ENCODE measurements at places on chromosomes 6 and 20. TPM values are rescaled to one million over a fixed set of nuclear protein-coding genes. Genes with fewer than 3 reads are reported as not detected.

Gene SMOC2
- not detected for total RNA-seq

Gene WFDC12
- not detected for total RNA-seq

Gene IP6K3
- not detected for total RNA-seq

Gene SLC17A1
- total RNA-seq = 0.19 TPM

Gene TBX18
- total RNA-seq = not detected

Gene FAM229B
- 1.9 TPM for total RNA-seq

- H3K4me3 ChIP-seq = no peak overlapping the region
- H3K27ac ChIP-seq = no peak overlapping the region
- peaks cover 25% of the 10 kb centered on the region for H3K36me3 ChIP-seq
- DNase-seq = no peak
- peaks cover 24% of the 10 kb centered on the region for H3K4me1 ChIP-seq
Measured at GRCh38 chr6:43683708-43684455, 3.7 kb downstream of the MRPS18A start.

GRCh38 chr6:148907573-148907972 is 160.7 kb downstream of the UST start:
- H3K27ac ChIP-seq = no peak overlapping the region
- H3K36me3 ChIP-seq = no peaks in the 10 kb centered on the region
- H3K27me3 ChIP-seq = no peaks in the 10 kb centered on the region
- H3K4me1 ChIP-seq = no peaks in the 10 kb centered on the region
- no peak for DNase-seq

GRCh38 chr6:41066867-41067304 is 5.3 kb downstream of the OARD1 start:
- H3K4me1 ChIP-seq = peaks cover 15% of the 10 kb centered on the region
- no peak overlapping the region for H3K4me3 ChIP-seq
- no peaks in the 10 kb centered on the region for H3K27me3 ChIP-seq
- H3K27ac ChIP-seq = no peak overlapping the region
- peaks cover 32% of the 10 kb centered on the region for H3K36me3 ChIP-seq
- peak; percentile 56 for DNase-seq

DNA sequence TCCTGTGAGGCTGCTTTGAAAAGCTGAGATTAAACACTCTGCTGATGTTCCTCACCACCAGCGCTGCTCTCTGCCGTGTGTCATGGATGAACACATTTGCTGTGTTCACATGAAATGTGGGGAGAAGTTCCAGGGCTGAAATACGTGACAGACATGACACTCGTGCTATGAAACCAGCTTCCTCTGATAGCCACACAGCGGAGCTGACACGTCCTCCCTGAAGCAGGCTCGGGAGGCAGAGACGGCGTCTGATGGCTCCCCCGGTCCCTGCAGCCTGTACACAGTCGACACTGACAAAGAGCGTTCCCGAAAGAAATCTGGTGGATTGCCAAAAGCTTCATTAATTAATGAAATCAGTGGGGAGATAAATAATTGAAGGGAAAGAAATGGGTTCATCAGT is 17.5 kb downstream of the AGPAT4 start:
- DNase-seq = no peak
- H3K4me3 ChIP-seq = no peak overlapping the region
- H3K36me3 ChIP-seq = no peaks in the 10 kb centered on the region

GRCh38 chr20:1711826-1712601 is 54.4 kb upstream of the SIRPG start:
- H3K27ac ChIP-seq = no peak overlapping the region
- no peaks in the 10 kb centered on the region for H3K36me3 ChIP-seq
- H3K4me1 ChIP-seq = peaks cover 12% of the 10 kb centered on the region
- H3K4me3 ChIP-seq = no peak overlapping the region

DNA sequence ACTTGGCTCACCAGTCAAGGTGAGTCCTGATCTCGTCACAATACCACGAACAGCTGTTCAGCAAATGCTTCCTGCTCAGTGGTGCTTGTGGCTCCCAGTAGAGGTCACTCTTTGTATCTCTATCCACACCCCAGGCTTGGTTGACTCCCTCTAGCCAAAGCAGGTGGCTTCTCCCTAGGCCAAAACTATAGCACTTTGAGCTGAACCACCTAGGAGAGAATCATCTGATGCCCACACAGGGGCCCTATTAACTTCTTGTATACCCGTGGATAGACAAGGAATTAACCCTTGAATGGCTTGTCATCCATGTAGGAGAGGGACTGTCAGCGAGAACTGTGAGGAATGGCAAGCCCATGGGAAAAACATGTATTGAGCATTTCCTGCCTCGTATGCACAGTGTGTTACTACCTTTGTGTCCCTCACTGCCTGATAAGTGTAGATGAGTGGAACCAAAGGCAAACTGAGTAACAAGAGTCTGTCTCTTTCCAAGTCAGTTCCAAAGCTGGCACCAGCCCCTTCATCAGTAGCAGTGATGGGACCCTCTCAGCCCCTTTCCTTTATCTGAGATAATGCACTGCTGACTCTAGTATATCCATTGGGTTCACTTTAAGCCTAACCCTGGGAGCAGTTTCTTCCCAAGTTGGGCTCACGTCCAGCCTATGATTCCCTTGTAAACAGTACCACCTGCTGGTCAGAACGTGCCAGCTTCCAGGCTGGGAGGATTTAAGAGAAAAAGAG is 42.5 kb downstream of the EIF2S2 start:
- peaks cover 25% of the 10 kb centered on the region for H3K36me3 ChIP-seq
- peaks cover 17% of the 10 kb centered on the region for H3K4me1 ChIP-seq
- no peak overlapping the region for H3K27ac ChIP-seq
- no peak overlapping the region for H3K4me3 ChIP-seq

DNA sequence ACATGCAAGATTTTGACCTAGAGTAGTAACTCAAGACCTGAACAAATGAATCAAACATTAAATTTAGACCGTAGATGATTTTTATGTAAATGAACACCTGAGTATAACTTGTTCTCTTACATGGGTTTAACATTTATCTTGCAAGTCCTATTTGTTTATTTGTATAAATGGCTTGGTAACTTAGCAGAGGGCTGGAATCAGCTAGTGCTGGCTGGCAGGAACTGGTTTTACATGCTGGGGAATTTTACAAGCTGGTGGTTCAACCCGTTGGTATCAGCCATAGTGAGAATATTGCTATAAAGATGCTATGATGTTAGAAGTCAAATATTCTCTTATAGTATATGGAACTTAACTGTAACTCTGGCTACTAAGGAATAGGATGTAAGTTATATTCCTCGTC is 8.9 kb downstream of the SLC22A2 start:
- H3K4me3 ChIP-seq = no peak overlapping the region
- H3K36me3 ChIP-seq = no peaks in the 10 kb centered on the region
- no peaks in the 10 kb centered on the region for H3K4me1 ChIP-seq
- no peak for DNase-seq
- no peak overlapping the region for H3K27ac ChIP-seq

DNA sequence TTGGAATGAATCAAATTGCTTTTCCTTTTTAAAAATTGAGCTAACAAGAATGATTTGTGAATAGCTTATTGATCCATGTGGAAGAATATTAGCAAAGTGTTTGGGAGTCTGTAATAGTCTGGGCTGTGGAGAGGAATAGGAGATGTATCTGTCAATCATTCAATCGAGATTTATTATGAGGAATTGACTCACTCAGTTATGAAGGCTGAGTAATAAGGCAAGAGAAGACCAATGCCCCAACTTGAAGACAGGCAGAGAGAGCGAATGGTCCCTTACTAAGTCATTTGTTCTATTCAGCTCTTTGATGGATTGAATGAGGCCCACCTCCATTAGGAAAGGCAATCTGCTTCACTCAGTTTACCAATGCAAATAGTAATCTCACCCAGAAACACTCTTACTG is 403.0 kb downstream of the CD83 start:
- no peaks in the 10 kb centered on the region for H3K36me3 ChIP-seq
- H3K27me3 ChIP-seq = no peaks in the 10 kb centered on the region
- no peak overlapping the region for H3K4me3 ChIP-seq
- DNase-seq = no peak

- no peaks in the 10 kb centered on the region for H3K36me3 ChIP-seq
- no peaks in the 10 kb centered on the region for H3K27me3 ChIP-seq
- DNase-seq = no peak
- H3K4me3 ChIP-seq = no peak overlapping the region
- no peak overlapping the region for H3K27ac ChIP-seq
Measured at GRCh38 chr20:20412750-20413149, 44.8 kb downstream of the INSM1 start.

- H3K27ac ChIP-seq = no peak overlapping the region
- no peak for DNase-seq
- no peaks in the 10 kb centered on the region for H3K27me3 ChIP-seq
- H3K4me1 ChIP-seq = peaks cover 56% of the 10 kb centered on the region
Measured at GRCh38 chr6:111995404-111995803, 58.5 kb upstream of the CCN6 start.

DNA sequence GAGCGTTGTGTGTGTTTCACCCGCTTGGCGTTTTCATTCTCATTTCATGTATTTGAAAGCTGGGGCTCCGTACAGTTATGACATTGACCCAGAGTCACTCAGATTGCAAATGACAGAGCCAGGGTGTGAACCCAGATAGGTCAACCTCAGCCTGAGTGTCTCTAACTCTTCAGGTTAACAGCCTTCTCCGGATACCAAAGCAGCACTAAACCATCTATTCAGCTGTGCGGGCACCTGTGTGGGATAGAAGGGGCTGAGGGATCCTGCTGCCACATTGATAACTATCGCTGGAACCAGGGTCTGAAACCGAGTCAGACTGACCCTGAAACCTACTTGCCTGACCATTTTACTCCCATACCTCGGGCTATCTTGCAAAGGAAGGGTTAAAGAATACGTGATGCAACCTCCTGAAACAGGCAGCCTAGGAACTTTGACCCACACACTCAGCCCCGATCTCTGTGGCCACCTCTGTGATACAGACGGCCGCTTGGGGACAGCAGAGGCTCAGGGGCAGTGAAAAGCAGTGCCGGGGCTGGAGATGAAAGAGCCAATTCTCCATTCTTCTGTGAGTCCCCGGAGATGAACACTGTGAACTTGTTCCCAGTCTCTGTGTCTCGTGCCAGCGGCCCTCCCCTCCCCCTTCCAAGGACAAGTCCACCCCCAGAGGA is 233.5 kb upstream of the QKI start:
- no peak overlapping the region for H3K4me3 ChIP-seq
- H3K36me3 ChIP-seq = no peaks in the 10 kb centered on the region
- H3K27ac ChIP-seq = no peak overlapping the region
- DNase-seq = no peak
- no peaks in the 10 kb centered on the region for H3K27me3 ChIP-seq

DNA sequence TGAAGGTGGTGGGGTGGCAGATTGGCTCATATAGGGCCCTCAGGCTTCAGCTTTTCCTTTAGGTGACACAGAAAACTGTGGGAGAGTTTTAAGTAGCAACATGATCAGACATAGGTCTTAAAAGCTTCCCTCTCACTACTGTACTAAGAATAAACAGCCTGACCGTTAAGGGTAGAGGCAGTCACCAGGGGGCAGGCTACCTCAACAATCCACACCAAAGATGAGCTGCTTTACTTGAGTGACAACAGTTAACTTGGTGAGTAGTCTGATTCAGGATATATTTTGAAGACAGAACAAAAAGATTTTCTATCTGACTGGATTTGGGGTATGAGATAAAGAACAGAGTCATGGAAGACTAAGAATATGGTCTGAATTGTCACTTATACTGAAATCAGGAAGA is 193.1 kb upstream of the SHLD1 start:
- H3K36me3 ChIP-seq = peaks cover 49% of the 10 kb centered on the region
- DNase-seq = peak; percentile 24
- no peaks in the 10 kb centered on the region for H3K4me1 ChIP-seq
- H3K27me3 ChIP-seq = no peaks in the 10 kb centered on the region

- H3K27me3 ChIP-seq = no peaks in the 10 kb centered on the region
- H3K36me3 ChIP-seq = no peaks in the 10 kb centered on the region
- DNase-seq = no peak
- H3K4me3 ChIP-seq = no peak overlapping the region
- no peaks in the 10 kb centered on the region for H3K4me1 ChIP-seq
Measured at GRCh38 chr6:2820415-2820814, 21.2 kb downstream of the SERPINB1 start.

GRCh38 chr20:48411245-48411644 is 416.6 kb downstream of the PREX1 start:
- no peaks in the 10 kb centered on the region for H3K4me1 ChIP-seq
- H3K36me3 ChIP-seq = no peaks in the 10 kb centered on the region
- DNase-seq = no peak
- peaks cover 4% of the 10 kb centered on the region for H3K27me3 ChIP-seq
- H3K4me3 ChIP-seq = no peak overlapping the region
- no peak overlapping the region for H3K27ac ChIP-seq

DNA sequence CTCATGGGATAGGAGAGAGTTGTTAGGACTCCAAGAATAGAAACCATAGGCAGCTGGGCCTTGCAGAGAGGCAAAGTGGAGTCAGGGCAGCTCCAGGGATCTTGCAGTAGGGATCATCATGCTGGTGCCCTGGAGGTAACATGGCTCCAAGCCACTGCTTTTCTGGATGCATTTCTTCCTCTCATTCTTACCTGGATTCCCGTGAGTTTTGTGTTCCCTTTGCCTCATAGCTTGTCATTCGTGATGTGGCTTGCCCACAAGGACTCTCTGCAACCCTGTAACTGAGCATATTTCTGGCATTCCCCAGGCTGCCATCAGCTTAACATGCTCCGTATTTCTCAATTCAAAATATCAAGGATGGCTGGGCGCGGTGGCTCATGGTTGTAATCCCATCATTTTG is 5.3 kb downstream of the NHLRC1 start:
- DNase-seq = no peak
- no peak overlapping the region for H3K27ac ChIP-seq
- peaks cover 12% of the 10 kb centered on the region for H3K4me1 ChIP-seq
- peaks cover 4% of the 10 kb centered on the region for H3K27me3 ChIP-seq

- H3K4me3 ChIP-seq = no peak overlapping the region
- no peaks in the 10 kb centered on the region for H3K27me3 ChIP-seq
- no peak for DNase-seq
Measured at GRCh38 chr20:42204109-42204660, 586.0 kb upstream of the CHD6 start.

- H3K4me3 ChIP-seq = peak overlapping the region; percentile 70
- peak overlapping the region; percentile 77 for H3K27ac ChIP-seq
- no peaks in the 10 kb centered on the region for H3K36me3 ChIP-seq
- peak; percentile 58 for DNase-seq
- peaks cover 45% of the 10 kb centered on the region for H3K4me1 ChIP-seq
Measured at GRCh38 chr6:163415620-163416556, 1.4 kb downstream of the QKI start.

DNA sequence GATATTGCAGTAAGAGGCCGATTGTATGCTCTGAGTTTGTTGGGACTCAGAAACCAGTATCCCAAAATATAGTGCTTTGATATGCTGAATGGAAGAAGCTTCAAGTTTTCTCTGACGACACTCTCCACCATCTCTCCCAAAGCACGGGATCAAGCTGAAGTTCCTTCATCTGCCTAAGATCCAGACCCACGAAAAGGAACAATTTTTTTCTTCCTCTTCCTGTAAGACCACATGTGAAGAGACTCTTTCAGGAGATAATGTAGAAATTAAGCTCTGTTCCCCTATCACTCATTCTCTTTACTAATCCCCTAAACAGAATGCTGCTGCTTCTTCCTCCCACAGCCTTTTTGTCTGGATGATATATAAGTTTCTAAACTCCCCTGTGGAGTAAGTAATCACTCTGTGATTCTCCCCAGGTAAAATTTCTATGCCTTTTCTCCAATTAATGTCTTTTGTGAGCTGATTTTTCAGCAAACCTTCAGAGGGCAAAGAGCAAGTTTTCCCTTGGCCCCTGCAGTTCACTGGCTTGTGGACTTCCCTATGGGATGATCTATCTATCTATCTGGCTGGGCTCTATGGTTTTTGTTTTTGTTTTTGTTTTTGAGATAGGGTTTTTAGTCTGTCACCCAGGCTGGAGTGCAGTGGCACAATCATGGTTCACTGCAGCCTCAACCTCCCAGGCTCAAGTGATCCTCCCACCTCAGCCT is 13.5 kb upstream of the PNRC1 start:
- H3K36me3 ChIP-seq = no peaks in the 10 kb centered on the region
- H3K4me3 ChIP-seq = no peak overlapping the region
- H3K27ac ChIP-seq = no peak overlapping the region
- no peaks in the 10 kb centered on the region for H3K4me1 ChIP-seq

Data from CD4-positive, alpha-beta memory T cell (primary cell).